ENCODE measurements at places on chromosomes 5 and 9.

DNA sequence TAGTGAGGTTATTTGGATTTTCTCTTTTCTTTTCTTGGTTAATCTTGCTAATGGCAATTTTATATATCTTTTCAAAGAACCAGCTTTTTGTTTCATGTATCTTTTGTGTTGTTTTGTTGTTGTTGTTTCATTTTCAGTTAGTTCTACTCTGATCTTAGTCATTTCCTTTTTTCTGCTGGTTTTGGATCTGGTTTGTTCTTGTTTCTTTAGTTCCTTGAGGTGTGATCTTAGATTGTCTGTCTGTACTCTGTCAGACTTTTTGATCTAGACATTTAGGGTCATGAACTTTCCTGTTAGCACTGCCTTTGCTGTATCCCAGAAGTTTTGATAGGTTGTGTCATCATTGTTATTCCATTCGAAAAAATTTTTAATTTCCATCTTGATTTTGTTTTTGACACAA lies 399.7 kb downstream of the TLE1 start:
- DNase-seq, result no peak

DNA sequence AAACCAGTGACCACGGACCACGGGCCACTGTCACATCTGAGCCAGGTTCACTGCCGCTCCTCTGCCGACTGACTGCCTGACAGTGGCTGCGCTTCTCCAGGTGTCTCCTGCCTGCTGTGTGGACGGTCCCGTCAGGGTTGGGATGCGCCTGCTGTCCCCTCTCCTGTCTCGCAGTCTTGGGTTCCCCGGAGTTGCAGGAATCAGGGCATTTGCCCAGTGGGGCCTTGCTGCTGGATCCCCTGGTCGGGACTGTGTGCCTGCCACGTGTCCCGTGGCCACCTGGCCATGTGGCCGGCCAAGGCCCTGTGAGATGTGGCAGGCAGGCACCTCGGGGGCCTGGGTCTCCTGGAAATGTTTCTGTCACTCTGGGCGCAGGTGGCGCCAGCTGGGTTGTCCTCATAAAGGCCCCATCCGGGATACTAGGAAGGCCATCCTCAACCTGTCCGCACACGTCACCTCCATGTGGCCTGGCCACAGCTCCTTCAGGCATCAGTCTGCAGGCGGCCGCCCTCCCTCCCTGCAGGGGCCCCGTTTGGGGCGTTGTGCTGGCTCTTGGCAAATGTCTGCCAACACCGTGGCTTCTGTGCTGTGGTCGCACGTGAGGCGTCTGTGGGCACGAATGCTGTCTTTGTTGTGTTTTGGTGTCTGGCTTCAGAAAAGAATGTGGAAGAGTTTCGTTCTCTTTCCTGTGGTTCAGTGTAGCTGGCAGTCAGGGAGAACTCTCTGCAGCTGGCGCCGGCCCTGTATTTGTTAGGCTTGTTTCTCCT lies 6.4 kb upstream of the TOR4A start:
- DNase-seq, result no peak

DNA sequence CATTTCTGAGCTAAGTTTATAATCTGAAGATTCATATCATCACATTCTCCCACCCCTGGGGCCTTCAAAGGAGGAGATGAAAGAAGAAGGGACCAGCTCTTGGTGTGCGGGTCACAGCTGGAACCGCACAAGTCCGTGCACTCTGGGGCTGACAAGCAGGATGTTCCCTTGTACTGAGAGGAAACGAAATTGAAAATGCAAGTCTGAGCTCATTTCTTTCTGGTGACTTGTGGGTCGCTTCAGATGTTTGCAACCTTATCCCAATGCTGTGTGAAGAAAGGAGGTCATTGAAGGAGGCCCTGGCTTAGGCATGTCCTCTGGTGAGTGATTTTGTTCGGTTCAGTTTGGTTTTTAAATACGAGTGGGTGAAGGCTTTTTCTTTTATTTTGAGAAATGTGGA lies 59.6 kb downstream of the C9orf152 start:
- DNase-seq, result no peak

DNA sequence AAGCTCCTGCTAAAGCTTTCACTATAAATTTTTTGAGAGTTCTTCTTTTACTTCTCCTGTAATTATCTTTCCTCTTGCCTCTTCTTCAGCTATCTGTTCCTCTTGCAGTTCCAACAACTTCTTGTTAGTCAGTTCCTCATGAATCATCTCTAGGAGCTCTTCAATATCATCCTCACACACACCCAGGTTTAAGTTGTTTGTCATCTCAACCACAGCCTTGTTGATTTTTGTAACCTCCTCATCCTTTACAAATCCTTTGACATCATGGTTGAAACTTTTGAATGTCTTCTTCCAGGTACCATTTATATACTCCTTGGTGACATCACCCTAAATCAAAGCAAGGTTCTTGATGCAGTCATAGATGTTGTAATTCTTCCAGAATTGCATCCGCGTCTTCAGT lies 106.3 kb upstream of the MAMDC2 start:
- DNase-seq, result no peak

GRCh38 chr5:15446552-15446951 lies 53.4 kb upstream of the FBXL7 start:
- no peak for DNase-seq

GRCh38 chr5:13574574-13574973 lies 369.9 kb downstream of the DNAH5 start:
- DNase-seq, result no peak

- DNase-seq, result no peak
Measured at GRCh38 chr5:141763541-141763940, 81.5 kb upstream of the ARAP3 start.

- no peak for DNase-seq
Measured at GRCh38 chr9:99011161-99011709, 67.5 kb downstream of the COL15A1 start.
